M059J (cell line): ENCODE measurements at places on chromosomes 2 and 18. TPM values are rescaled to one million over a fixed set of nuclear protein-coding genes. Genes with fewer than 3 reads are reported as not detected.

Gene CHRNA1
- total RNA-seq = 0.17 TPM in 1 of 2 replicates, not detected in the other

Gene ERLEC1
- total RNA-seq = 64.7 and 107 TPM in 2 replicates

DNA sequence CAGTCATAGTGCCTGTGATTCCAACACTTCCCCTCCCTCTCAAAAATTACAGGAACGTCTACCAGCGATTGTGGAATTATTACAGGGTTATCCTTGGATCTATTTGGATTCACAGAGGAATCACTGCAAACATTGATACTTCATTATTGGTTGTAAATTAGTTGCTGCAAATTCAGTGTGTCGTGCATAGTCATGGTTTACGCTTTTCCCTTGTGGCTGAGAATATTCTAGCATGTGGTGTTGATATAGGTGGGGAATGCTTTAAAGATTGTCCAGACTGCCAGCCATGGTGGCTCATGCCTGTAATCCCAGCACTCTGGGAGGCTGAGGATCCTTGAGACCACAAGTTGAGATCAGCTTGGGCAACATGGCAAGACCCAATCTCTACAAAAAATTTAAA lies 48.7 kb upstream of the PDK1 start:
- DNase-seq = no peak

GRCh38 chr2:165440367-165440766 lies 29.1 kb upstream of the CSRNP3 start:
- peak; percentile 31 for DNase-seq

DNA sequence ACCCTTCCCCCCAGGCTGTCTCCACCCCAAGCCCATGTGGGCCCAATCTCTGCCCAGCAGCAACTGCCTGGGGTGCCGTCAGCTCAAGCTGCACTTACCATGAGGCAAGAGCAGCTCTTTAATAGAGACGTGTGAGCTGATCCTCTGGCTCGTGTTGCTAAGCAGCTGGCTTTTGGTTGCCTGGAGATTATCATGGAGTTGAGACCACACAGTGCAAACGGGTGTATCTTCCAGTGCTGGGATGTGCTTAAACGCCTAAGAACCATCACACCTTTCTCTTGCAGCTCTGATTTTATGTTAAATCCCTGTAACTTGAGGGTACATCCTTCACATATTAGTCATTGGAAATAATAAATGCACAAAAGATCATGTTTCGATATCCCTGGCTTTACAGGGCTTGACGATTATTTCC lies 271.1 kb downstream of the PRKCE start:
- DNase-seq = peak; percentile 29

GRCh38 chr18:59837586-59837985 lies 62.2 kb upstream of the PMAIP1 start:
- DNase-seq = peak; percentile 79
